ENCODE measurements at places on chromosomes 4 and X. TPM values are rescaled to one million over a fixed set of nuclear protein-coding genes. Genes with fewer than 3 reads are reported as not detected.

PNMA5 gene
- not detected for total RNA-seq

MXRA5 gene
- 4.2 TPM for total RNA-seq

MSMO1 gene
- 20.8 TPM for total RNA-seq

CHIC1 gene
- 11.1 TPM for total RNA-seq

FABP2 gene
- total RNA-seq, result not detected

SLC2A9 gene
- 5.8 TPM for total RNA-seq

SLC7A11 gene
- 0.05 TPM for total RNA-seq

ATP1B4 gene
- not detected for total RNA-seq

RTL5 gene
- 14.4 TPM for total RNA-seq

SPACA5 gene
- not detected for total RNA-seq

POU3F4 gene
- total RNA-seq, result not detected

GRIA3 gene
- total RNA-seq, result 10.5 TPM

ATP2B3 gene
- 0.23 TPM for total RNA-seq

ERCC6L gene
- total RNA-seq, result 0.36 TPM

BCOR gene
- total RNA-seq, result 42.3 TPM

GAGE12H gene
- total RNA-seq, result not detected

FREM3 gene
- total RNA-seq, result not detected

SRPX gene
- 24.2 TPM for total RNA-seq

NEUROG2 gene
- total RNA-seq, result not detected

ASB12 gene
- 1.0 TPM for total RNA-seq

ARL13A gene
- not detected for total RNA-seq

RTL3 gene
- total RNA-seq, result not detected

PCYT1B gene
- 4.1 TPM for total RNA-seq
